ENCODE measurements at places on chromosomes 13 and 19.

DNA sequence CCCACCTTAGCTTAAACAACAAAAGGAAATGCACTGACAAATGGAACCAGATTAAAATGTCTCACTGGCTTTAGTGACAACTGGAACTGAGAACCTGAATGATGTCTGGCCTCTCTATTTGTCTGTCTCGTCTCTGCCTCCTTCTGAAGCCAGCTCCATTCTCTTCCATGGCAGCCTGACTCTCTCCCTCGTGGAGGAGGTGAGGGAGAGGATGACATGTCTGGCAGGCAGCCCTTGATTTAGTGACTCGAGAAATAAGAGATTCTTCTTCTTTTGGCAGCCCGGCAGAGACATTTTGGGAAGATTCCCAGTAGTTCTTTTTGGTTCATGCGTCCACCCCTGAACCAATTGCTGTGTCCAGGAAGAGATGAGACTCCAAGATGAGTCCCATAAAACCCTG, 131.7 kb downstream of the KLF5 start:
- DNase-seq, result no peak

DNA sequence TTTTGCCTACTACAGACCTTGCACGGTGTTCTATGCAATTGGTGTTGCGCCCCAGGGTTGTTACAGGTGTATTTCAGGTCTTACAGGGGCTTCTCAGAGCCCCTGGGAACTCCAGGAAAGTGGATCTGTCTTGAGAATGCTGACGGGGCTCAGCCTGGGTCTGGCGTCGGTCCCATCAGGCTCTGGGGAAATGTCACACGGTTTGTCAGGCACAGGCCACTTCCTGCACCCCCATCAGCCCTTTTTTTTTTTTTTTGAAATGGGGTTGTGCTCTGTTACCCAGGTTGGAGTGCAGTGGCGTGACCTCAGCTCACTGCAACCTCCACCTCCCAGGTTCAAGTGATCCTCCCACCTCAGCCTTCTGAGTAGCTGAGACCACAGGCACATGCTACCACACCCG, 13.2 kb downstream of the CLEC4G start:
- no peak for DNase-seq

DNA sequence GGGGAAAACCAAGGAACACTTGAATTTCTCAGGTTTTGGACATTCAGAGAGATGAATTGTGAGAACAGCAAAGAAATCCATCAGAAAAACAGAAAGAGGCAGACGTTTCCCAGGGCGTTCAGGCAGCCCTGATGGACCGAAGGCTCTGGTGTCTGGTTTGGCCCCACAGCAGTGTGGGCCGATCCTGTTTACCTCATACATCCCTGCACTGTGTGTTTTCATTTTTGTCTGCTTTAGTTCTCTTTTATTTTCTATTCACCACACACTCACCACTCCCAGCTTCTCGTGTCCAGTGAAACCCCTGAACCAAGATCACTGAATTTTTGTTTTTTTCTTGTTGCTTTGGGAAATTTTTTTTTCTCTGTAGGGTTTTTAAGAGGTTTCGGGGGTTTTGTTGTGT, 11.9 kb upstream of the WDR18 start:
- no peak for DNase-seq

- peak; percentile 21 for DNase-seq
Observed at GRCh38 chr13:51435002-51435578, 17.7 kb downstream of the INTS6 start.

Measured in globus pallidus (tissue), 1 donor.